ENCODE measurements at places on chromosomes 16 and 17.
A peak's percentile ranks its signal among the peaks of the same experiment; 100 is the strongest.

GRCh38 chr17:34091975-34092374 lies 163.1 kb upstream of the CCL2 start:
- DNase-seq = no peak

GRCh38 chr16:84013787-84014569 lies 28.6 kb downstream of the SLC38A8 start:
- DNase-seq = peak; percentile 54

DNA sequence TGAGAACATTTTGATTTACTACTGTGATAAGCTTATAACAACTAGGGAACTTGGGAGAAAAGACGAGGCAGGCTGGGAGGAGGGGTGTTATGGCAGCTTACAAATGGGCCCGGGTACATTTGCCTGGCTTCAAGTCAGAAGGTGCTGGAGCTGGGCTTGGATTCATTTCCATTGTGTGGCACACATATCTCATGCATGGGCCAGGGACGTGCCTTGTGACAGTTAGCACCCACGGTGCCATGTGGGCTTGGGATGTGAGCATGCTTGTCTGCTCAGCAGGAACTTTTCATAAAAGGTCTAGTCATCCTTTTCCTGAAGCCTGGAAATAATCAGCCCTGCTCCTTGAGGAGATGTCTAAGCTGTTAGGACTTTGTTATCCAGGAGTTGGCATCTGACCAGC lies 572.2 kb downstream of the CDH13 start:
- DNase-seq = no peak

DNA sequence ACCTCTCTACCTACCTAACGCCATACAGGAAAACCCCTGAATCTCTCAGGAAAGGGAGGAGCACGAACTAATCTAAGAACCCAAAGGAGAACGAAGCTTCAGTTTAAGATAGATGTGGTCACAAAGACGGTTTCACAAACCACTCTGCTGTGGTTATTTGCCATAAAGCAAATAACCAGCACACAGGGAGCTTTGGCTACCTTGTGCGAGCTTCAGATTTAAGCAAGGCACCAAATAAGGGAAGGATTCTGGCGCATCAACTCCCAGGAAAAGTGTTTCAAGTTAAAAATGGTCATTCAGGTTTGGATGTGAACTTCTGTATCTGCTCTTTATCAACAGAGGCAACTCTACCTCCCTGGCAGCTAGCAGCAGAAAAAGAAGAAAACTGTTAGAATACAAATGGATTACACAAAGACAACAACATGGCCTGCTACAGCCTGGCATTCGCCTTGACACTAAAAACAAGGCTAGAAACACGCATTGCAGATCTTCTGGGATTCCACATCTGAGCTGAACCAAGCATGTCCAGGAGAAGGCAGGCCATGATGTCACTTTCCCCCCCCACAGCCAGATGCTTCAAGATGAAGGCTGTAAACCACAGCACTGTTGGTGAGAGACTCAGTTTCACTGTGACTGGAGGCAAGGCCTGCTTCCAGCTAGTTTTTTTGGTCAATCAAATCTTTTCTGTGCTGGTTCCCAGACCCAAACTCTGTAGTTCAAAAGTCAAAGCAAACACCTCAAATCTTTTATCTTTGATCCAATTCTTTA lies 43.6 kb downstream of the SMG6 start:
- DNase-seq = no peak

- DNase-seq = no peak
These were observed 18.5 kb upstream of the N4BP1 start for GRCh38 chr16:48628359-48628985.

- no peak for DNase-seq
These were observed 89.0 kb downstream of the SLC39A11 start for GRCh38 chr17:73003487-73003886.

DNA sequence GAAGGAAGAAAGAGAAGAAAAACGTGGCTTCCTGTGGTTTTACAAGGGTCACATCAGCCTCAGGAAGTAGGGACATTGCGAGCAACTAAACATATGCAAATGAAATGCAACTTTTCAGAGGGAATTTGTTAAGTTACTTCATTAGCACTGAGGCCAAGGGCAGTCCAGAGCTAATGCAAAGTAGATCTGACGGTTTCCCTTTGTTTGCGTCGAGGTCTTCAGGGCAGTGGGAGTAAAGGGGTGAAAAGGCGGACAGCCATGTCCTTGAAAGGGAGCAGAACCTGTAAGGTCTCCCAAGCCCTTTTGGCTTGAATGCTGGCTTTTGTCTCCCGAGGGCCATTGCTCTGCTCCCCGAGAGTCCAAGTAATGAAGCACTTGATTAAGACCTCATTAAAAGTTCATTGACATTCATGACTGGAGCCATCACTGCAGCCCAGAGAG lies 85.0 kb downstream of the PMP22 start:
- DNase-seq = no peak

- DNase-seq = no peak
These were observed 61.9 kb downstream of the WWP2 start for GRCh38 chr16:69823831-69824563.

DNA sequence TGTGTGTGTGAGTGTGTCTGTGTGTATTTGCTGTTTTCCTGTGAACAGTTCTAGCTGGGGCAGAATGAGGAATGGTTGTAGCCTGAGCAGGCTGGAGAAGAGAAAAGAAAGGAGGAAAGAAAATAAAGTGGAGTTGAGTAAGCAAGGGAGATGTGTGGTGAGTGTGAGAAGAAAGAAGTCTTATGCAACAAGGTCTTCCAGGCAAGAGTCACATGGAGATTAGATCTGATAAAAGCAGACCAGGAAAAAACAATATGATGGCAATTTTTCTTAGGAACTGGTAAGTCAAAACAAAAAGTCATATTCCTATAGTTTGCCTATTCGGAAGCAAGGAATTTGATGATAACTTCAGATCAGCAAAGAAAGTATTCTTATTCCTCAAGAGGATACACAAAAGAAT lies 125.0 kb downstream of the HS3ST3A1 start:
- no peak for DNase-seq

DNA sequence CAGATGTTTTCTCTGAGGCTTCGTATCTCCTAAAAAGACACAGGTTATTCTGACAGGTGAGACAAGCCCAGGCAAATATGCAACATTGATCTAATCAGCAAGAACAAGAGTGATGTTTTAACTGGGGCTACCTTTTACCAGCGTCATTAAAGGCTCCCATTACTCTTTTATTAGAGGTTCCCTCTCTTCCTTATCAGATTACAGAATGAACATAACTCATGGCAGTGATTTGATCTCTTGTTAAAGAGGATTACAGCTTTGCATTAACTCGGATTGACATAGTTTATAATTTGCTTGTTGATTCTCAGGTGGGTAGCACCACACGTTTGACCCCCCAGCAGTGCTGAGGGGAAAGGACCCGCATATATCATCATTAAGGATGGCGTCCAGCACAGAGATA lies 90.5 kb downstream of the AATF start:
- no peak for DNase-seq

DNA sequence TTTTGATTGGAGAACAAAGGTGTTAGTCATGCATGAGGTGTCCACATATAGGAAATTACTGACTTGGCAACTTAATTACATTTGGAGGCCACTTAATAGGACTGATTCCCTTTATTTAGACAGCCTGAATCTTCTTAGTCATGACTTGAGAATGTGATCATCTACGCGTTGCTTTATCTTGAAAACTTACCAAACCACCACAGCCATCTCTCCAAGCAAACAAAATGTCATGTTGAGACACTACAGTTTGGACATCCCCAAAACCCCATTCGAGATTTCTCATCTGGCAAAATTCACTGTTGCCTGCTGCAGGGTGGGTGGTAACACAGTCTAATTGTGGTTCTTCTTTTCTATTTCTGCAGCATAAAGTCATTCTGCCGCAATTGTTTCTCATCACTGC lies 176.5 kb upstream of the CDH5 start:
- DNase-seq = no peak

DNA sequence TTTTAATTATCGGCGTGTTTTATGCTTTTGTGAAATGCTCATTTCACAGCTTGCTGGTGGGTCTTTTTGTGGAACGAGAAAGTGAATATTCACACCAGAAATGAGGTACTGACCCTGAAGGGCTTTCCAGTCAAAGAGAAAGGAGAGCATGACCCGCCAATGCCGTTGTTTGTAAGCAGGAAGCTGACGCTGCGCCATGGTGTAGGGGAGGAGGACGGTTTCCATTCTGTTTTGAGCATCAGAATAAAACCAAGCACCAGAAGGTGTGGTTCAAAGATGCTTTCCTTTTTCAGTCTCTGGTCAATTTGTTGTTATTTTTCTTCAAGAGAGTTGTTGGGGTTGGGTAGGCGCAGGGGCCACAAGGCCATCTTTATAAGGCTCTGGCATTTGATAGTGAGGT lies 669.3 kb downstream of the WWOX start:
- DNase-seq = no peak

GRCh38 chr17:51287412-51287811 lies 27.1 kb downstream of the UTP18 start:
- DNase-seq = no peak

DNA sequence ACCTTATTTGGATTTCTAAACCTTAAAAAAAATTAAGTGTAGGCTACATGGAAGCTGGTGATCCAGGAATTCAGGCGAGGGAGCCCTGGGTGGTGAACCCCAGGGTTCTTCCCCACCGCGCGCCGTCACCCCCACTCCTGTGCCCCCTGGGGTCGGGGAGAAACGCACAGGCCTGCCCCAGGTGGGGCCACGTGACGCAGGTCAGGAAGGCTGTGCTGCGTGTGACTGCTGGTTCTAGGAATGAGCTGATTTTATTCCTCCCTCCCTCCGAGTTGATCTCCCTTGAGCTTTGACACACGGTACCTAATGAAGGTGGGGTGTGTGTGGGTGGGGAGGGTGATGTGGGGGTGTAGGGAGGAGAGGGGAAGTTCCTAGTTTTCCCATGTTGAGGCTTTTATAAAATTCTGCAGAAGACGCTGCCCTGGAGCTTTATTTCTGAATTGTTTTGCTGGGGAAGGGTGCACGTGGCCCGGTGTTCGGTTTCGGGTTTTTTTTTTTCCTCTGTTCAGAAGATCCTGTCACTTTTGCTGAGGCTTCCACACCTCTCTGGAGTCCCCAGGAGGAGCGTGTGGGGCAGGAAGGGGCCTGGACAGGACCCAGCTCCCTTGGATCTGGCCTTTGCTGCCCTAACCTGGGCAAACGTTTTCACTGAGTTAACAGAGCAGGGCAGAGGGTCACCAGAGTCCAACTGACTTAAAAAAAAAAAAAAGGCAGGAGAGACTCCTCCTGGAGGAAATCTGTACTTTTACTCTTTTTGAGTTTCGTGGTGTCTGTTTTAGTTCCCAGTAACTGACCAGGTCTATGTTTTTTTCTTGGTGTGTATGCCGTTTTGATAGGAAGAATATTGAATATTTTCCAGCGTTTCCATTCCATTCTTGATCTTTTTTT lies 55.8 kb upstream of the GSE1 start:
- peak; percentile 62 for DNase-seq

- DNase-seq = no peak
These were observed 186.4 kb downstream of the SEC14L1 start for GRCh38 chr17:77327181-77327565.

DNA sequence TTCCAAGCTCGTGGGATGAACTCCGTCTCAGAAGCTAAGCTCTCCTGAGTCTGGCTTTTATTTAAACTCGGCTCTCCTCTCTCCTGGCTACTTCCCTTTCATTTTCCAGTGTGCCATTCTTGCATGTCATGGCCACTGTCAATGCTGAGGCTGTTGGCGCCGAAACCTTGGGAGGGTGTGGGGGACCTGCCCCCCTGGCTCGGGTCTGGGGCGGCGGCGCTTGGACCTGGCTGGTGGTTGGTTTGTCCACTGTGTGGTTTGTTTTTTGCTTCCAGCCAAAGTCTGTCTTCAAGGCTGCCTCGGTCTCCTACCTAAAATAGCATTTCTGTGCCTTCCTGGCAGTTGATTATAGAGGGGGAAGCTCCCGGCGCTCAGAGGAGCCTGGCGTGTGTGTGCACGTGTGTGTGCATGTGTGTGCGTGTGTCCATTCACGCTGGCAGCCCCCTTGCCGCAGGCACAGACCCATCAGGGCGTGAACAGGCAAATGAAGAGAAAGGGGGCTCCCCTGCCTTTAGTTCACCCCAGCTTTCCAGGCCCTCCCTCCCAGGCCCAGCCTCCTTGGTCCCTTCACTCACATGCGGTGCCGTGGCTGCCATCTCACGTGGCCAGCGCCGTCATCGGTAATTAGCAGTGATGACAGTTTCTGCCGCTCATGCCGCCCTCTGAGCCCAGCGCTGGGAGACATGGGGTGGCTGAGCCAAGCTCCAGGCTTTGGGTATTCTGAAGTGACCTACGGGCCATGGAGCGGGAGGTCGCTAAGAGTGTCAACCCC lies 179.9 kb downstream of the SEC14L1 start:
- peak; percentile 85 for DNase-seq

DNA sequence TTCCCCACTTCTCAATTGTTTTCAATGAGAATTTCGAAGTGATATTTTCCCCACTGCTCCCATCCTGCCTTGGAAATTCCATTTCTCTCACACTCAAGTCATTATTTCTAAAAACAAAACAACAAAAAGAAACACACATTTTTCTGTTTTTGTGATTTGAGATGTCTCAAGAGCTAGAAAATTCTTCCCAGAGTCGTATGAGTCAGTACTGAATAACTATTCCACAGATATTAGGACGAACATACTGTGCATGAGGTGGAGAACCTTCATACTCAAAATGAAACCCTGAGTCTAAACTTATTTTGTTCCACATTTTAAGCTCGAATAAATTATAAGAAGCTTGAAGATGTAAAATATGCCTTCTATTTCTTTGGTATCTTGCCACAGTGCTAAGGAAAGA lies 204.6 kb downstream of the SLC39A11 start:
- DNase-seq = no peak

DNA sequence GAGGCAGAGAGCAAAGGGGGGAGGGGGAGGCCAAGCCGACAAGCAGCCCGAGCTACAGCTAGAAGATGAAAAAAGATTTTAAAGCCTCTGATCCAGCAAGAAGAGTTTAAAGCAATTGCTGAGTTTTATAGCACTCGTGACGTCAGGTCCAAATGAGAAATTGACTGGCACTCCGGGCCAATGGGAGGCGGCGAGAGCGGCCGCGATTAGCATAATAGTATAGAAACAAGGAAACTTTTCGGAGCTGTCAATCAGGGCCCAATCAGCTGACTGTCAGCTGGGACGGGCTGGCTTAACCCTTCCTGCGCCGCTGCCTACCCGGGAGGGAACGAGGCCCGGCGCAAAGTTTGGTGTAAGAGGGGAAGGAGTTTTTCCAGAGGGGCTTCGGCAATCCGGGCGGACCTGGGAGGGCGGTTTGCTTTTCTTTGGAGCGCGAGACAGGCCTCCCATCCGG lies at the start of gene MAF:
Gene MAF (minus strand): TSS at position 100 of the 454 bp plus-strand sequence. CDS start 835 bp downstream, outside the sequence.
- DNase-seq = peak; percentile 65

Data from RKO (cell line).